ENCODE measurements at places on chromosomes 13 and 19.

DNA sequence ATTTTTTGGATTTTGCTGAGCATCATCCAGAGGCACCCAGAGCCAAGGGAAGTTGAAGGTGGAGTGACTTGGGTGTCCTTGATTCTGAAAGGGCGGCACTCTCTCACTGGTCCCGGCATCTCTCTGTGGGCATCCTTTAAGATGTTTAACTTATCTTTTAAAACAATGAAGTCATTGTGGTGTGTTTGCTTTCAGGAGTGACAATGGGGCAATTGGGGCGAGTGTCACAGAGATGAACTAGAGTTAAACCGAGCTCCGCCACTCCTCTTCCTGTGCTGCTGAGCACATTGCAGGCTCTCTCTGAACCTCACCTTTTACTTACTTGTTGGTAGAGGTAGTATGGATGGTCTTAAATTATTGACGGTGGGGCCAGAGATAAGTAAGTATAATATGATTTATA lies 295.7 kb downstream of the MYO16 start:
- DNase-seq: no peak

GRCh38 chr19:23415561-23416191 lies 20.4 kb upstream of the ZNF91 start:
- no peak for DNase-seq

- no peak for DNase-seq
Measured at GRCh38 chr13:66367356-66367755, 862.8 kb downstream of the PCDH9 start.

GRCh38 chr13:93466502-93467036 lies 240.0 kb downstream of the GPC6 start:
- no peak for DNase-seq

DNA sequence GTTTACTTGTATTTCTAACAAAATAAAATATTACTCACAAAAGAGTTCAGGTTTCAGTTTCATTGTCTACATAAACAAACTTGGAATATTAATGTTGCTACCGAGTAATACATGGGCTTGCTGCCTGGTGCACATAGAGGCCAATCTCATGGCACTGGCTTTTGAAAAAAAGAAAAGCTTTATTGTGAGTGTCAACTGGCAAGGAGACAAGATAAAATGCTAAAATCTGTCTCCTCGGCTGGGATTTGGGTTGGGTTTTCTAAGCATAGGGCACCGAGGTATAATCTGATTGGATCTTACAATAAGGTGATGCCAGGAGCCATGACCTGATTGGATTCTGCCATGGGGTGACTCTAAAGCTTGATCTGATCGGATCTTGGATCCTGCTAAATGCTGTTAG lies 1519.9 kb upstream of the MIR17HG start:
- DNase-seq: no peak

DNA sequence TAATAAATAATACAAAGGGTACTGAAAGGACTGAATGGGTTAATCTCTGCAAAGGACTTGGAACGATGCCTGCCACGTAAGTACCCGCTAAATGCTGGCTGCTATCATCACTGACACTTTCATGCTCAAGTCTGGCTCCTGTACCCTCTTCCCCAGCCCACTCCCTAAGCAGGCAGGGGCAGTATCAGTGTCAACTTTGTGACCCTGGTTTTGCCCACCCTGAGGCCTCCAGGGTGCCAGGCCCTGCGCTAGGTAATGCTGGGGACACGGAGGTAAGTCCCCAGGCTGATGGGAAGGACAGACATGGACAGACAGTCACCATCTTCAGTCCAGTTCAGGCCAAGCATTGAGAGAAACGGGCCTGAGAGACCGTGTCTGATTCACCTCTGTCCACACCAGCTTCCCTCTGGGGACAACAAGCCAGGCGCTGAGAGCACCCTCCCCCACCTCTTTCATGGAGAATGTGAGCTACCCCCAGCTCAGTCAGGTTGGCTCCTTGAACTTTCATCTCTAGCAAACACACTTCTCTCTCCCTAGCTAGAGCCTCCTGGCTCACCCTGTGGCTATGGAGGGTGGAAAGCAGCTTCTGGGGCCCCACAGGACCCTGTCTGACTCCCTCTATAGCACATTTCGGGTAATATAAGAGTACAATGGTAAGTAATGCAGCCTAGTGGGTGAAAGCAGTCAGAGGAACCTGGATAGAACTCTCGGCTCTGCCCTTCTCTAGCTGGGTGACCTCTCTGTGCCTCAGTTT lies 800 bp downstream of the ETFB start:
- DNase-seq: no peak

DNA sequence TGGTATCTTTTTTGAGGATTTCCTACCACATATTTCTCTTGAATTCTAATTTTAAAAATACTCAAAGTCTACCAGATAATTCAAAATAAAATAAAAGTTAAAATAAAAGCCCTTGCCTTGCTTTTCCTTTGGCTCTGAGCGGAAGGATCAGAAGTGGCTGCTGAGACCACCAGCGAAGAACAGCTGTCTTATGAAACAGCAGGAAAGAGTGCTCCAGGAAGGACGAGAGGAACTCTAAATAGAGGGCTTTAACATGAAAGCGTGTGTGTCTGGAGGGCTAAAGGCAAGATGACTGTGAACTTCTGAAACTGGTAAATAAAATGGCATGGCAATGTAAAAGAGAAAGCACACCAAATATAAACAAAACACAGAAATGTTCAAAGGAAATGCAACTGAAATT lies 521.5 kb upstream of the SPRY2 start:
- DNase-seq: no peak

- no peak for DNase-seq
Measured at GRCh38 chr19:23378948-23379347, 16.3 kb downstream of the ZNF91 start.

- DNase-seq: no peak
Measured at GRCh38 chr13:49786401-49787008, 6.0 kb downstream of the KPNA3 start.

GRCh38 chr19:31330761-31331160 lies 18.5 kb downstream of the TSHZ3 start:
- no peak for DNase-seq

- DNase-seq: no peak
Measured at GRCh38 chr13:66899955-66900354, 330.2 kb downstream of the PCDH9 start.
